ENCODE measurements at places on chromosomes 5 and 9.

GRCh38 chr9:99921875-99922710 lies 15.6 kb downstream of the STX17 start:
- DNase-seq = no peak

- no peak for DNase-seq
Measured at GRCh38 chr9:80605793-80606192, 1034.0 kb downstream of the TLE4 start.

DNA sequence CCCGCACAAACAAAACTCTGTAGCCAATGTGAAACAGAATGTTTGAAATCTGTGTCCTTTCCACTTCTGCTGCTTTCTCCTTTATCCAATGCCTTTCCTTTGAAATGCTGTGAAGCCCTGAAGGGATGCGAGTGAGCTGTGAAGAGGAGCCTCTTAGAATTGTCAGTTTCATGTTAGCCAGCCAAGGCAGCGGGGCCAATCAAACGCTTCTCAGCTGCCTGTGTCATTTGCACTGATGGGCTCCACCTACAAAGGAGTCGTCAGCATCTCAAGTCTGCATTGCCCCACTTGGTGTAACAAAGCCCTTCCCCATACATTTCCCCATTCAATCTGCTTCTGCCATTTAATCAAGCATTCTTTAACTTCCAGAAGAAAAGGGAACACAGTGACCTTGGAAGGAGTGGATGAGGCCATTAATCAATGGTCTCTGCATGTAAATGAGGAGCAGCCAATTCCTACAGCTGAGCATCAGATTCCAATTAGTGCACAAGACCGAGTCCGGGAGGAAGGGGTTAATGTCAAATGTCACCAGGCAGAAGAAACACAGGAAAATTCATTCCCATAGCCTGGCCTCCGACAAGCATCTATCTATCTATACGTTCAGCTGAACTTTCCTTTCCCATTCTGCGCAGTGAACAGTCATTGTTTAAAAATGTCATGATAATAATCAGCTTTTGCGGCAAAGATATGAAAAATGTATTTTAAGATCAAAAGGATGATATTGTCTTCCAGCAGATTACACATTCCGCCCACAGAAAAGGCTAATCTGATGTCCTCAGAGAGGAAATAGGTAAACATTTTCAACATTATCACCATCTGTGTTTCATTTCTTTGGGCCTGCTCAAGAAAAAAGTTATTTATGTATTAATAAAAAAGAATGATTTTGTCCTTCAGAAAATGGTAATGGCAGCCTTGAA lies 154.6 kb downstream of the FSTL4 start:
- DNase-seq = no peak

DNA sequence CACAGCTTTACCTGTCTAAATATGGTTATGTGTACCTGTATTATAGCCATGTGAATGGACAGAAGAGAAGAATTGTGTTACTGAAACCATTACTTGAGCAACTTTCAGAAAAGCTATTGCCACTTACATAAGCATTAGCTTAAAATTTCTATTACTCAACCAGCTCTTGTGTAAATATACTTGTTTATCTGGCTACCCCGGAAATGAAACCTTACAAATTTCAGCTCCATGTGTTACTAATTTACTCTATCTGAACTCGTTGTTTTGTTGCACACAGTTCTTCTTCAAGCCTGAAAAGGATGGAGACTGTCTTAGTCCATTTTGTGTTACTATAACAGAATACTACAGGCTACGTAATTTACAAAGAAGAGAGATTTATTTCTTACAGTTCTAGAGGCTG lies 22.5 kb upstream of the ADAMTSL1 start:
- no peak for DNase-seq

- no peak for DNase-seq
Measured at GRCh38 chr9:114151426-114151956, 3.8 kb upstream of the COL27A1 start.

DNA sequence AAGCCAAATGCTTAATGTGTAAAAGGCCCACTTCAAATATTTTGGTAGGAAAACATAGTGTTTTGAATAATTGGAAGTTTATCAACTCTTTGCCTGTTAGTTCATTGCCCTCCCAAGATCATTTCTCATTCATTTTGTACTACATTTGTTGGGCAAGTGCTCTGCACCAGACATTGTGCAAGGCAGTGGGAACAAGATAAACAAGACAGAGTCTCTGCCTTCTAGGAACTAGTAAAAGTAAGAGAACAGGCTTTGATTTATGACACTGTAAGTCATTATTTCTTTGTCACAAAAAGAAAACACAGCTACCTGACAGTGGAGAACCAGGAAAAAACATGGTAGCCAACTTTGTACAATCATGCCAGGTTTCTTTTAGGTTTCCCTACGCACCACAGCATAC lies 63.7 kb upstream of the PAM start:
- DNase-seq = no peak

DNA sequence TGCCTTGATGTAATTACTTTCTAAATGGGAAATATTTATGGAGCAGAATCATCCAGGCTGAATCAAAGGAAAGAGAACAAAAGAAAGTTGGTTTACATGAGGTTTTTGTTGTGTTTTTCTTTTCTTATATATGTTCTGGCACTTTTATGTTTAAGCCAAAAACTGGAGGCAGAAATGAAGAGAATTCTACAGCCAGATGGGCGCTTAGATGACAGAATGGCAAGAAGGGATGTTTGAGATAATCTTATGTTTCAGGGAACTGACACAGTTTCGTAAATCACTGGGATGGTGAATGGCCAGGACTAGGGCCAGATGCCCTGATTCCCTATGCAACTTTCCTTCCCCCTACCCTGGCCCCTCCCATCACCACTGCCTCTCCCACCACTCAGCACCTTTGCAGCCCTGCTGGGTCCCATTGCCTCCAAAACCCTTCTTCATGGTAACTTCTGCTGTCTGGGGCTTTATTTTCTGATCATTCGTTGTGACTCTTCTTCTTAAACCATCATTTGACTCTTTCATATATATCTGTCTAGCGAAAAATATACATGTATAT lies 111.8 kb downstream of the EFNA5 start:
- no peak for DNase-seq

GRCh38 chr9:133960568-133961129 lies 31.5 kb downstream of the VAV2 start:
- no peak for DNase-seq

DNA sequence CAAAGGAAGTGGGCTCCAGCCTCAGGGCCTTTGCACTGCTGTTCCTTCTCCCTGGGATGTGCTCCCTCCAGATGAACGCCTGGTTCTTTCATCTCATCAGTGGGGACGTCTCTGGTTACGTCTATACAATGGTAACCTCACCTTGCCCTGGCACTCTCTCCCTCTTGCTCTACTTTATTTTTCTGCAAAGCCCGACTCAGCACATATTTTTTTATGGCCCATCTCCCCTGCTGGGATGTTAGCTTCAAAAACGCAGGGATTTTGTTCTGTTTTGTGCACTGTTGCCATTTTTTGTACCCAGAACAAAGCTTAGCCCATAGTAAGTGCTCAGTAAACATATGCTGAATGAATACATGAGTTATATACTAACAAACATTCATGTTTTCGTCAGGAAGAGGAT lies 37.5 kb downstream of the PTPN3 start:
- DNase-seq = no peak

DNA sequence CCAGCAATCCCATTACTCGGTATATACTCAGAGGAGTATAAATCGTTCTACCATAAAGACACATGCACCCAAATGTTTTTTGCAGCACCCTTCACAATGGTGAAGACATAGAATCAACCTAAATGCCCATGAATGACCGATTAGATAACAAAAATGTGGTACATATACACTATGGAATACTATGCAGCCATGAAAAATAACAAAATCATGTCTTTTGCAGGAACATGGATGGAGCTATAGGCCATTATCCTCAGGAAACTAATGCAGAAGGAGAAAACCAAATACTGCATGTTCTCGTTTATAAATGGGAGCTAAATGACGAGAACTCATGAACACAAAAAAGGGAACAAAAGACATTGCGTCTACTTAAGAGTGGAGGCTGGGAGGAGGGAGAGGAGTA lies 114.5 kb downstream of the HTR4 start:
- no peak for DNase-seq

Measured in RCC 7860 (cell line).